Progenitor cell of endocrine pancreas (in vitro differentiated cells): ENCODE measurements at places on chromosomes 16 and 17. TPM values are rescaled to one million over a fixed set of nuclear protein-coding genes. Genes with fewer than 3 reads are reported as not detected.
A peak's percentile ranks its signal among the peaks of the same experiment; 100 is the strongest.

GRCh38 chr17:67569015-67569451, 148.7 kb upstream of the NOL11 start:
- no peak for DNase-seq

DNA sequence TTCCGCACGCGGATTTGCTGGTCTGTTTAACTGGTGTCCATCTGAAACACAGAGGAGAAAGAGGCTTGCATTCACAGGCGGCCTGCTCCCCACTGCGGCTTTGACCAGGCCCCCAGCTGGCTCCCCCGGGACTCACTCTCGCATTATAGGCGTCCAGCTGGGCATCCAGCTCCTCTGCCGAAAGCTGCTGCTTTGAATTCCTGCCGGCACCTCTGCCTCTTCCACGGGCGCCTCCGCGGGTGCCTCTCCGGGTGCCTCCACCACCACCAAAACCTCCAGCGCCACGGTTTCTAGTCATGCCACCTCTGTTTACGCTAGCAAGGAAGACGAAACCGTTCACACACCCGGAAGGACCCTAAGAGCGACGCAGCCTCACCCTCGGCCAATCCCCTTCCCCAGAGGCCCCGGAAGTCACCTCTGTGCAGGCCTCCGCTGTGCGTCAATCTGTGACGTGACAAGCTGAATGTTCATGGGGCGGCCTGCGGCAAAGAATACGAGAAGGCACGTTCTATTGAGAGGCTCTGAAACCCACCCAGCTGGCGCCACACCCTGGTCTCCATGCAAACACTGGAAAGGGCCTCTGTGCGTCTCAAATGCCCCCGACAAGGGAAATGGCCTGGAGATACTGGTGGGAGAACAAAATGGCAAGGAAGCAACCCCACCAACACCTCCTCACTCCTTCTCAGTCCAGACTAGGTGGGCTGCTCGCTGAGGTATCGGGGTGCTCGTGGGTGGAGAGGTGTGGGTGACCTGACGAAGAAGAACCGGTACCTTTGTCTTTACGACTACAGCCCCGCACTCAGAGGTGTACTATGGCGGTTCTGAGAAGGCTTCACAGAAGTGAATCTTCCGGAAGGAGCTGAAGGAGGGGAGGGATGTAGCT, 3.0 kb downstream of the ALYREF start:
- DNase-seq = no peak

GRCh38 chr17:42050393-42051012, at the start of gene C17orf113:
C17orf113 (minus strand) TSS chr17:42050601; CDS start chr17:42043376, 7,225 bp downstream.
- peak; percentile 70 for DNase-seq

DNA sequence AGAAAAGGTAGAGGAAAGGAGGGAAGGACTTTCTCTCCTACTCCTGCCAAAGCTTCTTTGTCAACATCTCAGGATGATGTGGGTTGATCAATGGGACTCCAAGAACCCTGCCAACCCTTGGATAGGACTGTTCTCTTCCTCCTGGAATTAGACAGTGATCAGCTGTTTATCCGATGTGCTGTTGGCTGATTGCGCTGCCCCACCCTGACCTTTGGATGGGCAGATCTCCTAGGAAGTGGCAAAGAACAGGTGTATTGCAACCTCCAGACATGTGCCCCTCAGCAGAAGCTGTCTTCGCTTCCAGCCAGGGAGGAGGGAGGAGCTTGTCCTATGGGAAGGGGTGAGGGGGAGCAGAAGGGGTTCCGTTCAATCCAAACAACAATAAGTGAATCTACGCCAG, 30.5 kb downstream of the SLC5A11 start:
- DNase-seq = no peak

PARD6A gene
- 5.6 and 6.4 TPM in 2 replicates for total RNA-seq

GUCY2D gene
- not detected in 2 replicates for total RNA-seq
